Activated naive CD4-positive, alpha-beta T cell (primary cell): ENCODE measurements at places on chromosomes 2 and 18.

- no peak for DNase-seq
These were observed 201.1 kb downstream of the PRKCE start for GRCh38 chr2:45852450-45853150.

- no peak for DNase-seq
These were observed 11.6 kb downstream of the ZNF397 start for GRCh38 chr18:35252466-35252865.

GRCh38 chr2:161578998-161579397 is 45.2 kb upstream of the SLC4A10 start:
- DNase-seq = no peak

GRCh38 chr2:39608263-39608575 is 57.5 kb upstream of the TMEM178A start:
- no peak for DNase-seq

DNA sequence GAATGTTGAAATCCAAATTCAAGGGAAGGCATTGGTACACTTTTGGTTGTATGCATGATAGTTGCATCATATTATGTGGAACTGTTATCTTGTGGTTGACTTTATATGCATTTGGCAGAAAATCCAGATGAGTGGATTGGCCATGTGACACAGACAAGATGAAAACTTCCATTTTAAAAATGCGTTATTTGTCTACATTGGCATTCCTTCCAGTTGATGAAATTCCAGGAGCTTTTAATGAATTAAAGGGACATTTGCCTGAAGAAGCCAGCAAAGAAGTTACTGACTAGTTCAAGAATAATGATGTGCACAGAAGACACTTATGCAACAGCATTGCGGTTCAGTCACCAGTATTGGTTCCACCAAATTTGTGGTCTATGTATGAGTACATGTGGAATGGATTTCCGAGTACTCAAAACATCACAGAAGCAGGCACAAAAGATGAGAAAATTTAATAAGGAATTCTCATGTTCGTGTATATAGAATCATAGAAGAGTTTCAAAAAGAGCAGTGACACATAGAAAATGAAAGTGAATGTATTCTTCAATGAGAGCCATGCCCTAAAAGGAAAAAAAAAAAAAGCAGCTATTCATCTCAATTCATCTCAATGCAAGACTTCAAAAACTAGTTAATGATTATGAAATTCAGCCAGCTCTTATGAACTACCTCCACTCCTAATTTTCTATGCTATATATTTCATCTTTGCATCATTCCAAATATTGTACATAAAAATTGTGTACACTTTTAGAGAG is 232.1 kb downstream of the RBM43 start:
- no peak for DNase-seq

DNA sequence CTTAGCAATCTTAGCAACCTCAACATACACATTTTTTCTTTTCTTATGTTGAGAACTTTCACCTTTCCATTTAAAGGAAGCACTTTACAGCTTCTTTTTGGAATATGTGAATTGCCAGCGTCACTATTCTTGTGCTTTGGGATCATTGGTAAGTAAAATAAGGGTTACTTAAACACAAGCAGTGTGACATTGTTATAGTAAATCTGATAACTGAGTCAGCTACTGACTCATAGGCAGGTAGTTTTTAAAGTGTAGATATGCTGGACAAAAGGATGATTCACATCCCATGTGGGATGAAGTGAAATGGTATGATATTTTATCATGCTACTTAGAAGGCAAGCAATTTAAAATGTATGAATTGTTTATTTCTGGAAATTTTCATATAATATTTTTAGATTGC is 637.2 kb downstream of the DCDC2C start:
- no peak for DNase-seq

DNA sequence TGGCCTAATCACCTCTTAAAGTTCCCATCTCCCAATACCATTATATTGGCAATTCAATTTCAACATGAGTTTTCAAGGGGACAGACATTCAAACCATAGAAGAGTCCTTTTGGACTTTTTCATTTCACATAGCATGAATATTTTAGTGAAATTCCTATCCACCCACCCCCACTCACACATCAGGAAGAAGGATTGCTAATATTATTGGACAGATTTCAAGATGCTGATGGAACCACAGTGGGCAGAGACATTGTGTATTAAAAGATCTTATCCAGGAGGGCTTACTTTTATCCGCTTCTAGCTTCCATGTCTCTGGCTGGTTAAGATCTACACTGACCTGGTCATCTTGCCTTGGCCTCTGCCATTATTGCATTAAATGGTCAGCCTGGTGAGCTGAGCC is 297.4 kb upstream of the ACVR2A start:
- no peak for DNase-seq

GRCh38 chr2:238701341-238702206 is 146.3 kb upstream of the TWIST2 start:
- no peak for DNase-seq

- no peak for DNase-seq
These were observed 2.4 kb upstream of the CHRNG start for GRCh38 chr2:232537079-232537478.

DNA sequence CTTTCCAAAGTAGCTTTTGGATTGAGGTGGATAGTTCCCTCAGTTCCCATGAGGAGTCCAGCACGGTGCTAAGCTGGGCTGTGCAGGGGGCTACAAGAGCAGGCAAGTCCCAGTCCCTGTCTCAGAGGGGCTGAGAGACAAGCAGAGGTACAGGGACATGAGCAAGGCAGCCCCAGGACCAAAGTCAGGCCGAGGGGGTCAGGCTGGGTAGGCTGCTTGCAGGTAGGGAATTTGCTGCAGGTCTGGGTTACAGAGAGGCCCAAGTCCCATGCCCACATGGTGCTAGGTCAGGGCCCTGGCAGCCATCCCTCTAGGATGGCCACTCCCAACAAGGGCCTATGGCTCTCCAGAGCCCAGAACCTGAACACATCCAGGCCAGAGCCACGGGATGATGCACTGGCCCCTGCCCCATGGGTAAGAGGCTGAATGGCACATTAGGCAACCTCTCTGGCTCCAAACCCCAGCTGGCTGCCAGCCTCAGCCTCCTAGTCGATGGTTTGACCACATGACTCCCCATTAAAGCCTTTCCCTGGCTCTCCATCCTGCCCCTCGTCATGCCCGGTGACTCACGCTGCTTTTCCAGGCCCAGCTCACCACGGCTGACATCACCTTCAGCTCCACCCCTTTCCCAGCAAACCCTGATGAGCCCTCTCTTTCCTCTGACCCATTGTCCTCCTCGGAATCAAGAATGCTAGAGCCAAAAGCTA is 83.7 kb downstream of the SDC1 start:
- no peak for DNase-seq

DNA sequence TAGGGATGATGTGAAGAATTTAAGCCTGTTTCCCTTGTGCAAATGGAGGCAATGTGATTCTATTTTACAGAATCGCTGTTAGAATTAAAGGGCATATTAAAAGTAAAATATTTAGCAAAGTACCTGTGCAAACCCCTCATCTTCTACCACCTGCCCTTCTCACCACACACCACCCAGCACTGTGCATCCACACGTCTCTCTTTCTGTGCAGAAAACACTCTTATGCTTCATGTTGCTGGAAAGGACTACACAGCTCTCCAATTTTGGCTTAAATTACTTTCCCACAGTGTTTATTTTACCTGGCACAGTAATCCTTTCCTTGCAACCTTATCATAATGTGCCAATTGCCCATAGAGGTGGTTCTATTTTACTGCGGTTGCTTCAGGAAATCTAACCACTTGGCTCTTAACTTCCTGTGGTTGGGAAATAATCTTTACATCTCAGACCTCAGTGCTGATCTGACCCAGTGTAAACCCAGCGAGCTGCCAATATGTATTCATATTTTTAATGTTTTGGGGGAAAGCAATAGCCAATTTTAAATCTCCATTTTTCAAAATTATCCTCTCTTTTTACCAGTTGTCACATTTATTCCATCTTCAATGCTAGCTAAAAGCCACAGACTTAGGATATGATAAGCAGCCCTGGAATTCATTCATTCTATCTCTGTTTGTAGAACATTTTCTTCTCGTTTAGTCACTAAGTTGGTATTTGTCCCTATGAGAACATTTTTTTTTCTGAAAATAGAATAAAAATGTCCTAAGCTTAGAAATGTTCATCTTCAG is 250.9 kb downstream of the DSEL start:
- DNase-seq = no peak

GRCh38 chr2:61910603-61911002 is 5.1 kb downstream of the COMMD1 start:
- no peak for DNase-seq

- DNase-seq = no peak
These were observed 130.9 kb downstream of the ANTXR1 start for GRCh38 chr2:69143748-69144360.

- DNase-seq = no peak
These were observed 317.8 kb downstream of the EPHA4 start for GRCh38 chr2:221254299-221254698.

- DNase-seq = no peak
These were observed 14.6 kb downstream of the PTPN18 start for GRCh38 chr2:130370490-130370889.

DNA sequence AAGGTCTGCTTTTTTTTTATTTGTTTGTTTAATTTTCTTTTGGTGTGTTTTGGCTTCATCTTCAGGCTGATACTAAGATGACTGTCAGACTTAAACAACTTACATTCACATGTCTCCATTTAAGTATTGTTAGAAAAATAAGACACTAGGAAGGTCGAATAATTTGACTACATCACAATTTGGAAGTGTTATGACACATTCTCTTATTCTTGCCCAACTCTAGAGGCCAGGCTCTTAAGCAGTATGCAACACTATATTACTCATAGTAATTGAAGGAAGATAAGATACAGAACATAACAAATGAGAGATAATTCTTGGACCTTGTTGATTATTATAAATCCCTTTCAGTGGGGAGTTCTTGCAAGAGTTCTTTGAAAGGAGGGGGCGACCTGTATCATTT is 295.3 kb upstream of the COL3A1 start:
- DNase-seq = no peak

GRCh38 chr2:191020742-191021381 is 6.9 kb upstream of the STAT1 start:
- DNase-seq = no peak

DNA sequence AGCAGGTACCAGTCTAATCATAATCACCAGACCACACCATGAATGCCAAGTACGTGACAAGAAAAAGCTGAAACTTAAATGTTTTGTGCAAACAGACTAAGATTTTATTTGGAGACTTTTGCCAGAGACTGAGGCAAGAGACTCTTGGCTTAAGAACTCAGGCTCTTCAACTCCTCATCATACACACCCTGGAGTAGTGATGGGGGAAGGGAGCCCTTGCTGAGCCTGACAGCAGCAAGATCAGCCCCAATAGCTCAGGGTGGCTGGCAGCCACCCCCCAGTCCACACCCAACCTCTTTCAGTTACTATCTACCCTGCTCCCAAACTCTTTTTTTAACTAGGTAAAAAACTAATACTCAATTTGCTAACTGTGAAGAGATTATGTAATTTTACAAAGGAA is 114.8 kb downstream of the CCBE1 start:
- no peak for DNase-seq

DNA sequence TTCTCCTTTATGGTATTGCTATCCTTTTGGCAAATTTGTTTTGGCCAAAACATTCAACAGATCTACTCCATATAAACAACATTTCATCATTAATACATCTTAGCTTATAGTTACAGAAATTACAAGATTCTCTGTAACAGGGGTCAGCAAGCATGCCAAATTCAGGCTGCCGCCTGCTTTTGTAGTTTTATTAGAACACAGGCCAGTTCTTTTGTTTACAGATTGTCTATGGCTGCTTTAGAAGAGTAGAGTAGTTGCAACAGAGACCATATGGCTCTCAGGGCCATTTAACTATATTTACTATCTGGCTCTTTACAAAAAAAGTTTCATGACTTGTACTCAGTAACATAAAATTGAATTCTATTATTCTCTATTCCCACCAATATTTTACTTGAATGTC is 53.9 kb downstream of the LNPK start:
- no peak for DNase-seq

GRCh38 chr2:146415291-146415690 is 1429.5 kb upstream of the ACVR2A start:
- DNase-seq = no peak

GRCh38 chr18:51066273-51066672 is 36.3 kb downstream of the SMAD4 start:
- DNase-seq = no peak

GRCh38 chr2:127712999-127713398 is 11.7 kb downstream of the SFT2D3 start:
- no peak for DNase-seq

GRCh38 chr2:44778221-44778654 is 163.3 kb upstream of the SIX3 start:
- no peak for DNase-seq

- no peak for DNase-seq
These were observed 110.3 kb upstream of the RBMS1 start for GRCh38 chr2:160603771-160604510.

DNA sequence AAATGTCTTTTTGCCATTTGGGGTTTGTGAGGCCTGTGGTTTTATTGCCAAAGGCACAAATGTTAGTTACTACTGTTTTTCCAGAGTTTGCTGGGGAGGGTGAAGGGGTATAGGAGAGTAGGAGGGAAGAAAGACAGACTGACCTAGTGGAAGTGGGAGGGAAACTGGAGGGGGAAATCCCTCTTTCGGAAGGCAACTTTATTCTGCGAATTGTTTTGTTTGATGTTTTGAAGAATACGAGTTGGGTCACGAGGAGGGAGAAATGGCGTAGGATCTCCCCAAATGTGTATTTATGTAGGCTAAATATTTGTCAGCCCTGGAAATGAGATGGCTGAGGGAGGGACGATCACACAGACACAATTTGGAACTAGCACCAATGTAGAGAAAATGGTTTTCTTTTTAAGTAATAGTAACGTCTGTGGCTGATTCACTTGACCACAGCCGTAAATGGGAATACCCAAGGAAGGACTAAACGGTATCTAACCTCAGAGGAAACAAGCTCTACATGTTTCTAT is 172.3 kb downstream of the ICOS start:
- DNase-seq = no peak

- DNase-seq = no peak
These were observed 164.1 kb upstream of the BOD1L2 start for GRCh38 chr18:56982766-56983165.

GRCh38 chr2:128370468-128371247 is 52.0 kb upstream of the HS6ST1 start:
- no peak for DNase-seq

GRCh38 chr2:86815611-86816010 is 24.9 kb upstream of the CD8A start:
- DNase-seq = no peak

DNA sequence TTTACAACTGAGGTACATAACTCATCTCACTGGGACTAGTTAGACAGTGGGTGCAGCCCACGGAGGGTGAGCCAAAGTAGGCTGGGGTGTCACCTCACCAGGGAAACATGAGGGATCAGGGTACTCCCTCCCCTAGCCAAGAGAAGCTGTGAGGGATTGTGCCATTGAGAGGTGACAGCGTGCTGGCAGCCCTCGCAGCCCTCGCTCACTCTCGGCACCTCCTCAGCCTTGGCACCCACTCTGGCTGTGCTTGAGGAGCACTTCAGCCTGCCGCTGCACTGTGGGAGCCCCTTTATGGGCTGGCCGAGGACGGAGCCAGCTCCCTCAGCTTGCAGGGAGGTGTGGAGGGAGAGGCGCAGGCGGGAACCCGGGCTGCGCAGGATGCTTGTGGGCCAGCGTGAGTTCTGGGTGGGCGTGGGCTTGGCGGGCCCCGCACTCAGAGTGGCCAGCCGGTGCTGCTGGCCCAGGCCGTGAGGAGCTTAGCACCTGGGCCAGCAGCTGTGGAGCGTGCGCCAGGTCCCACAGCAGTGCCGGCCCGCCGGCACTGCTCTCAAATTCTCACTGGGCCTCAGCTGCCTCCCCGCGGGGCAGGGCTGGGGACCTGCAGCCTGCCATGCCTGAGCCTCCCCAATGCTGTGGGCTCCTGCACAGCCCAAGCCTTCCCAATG is 44.5 kb upstream of the FAM110C start:
- no peak for DNase-seq

- DNase-seq = no peak
These were observed 5.0 kb upstream of the SMAD2 start for GRCh38 chr18:47935321-47936055.
